ENCODE measurements at places on chromosomes 16 and 17.

- DNase-seq: no peak
Measured at GRCh38 chr17:77087650-77088454, 52.9 kb upstream of the SEC14L1 start.

DNA sequence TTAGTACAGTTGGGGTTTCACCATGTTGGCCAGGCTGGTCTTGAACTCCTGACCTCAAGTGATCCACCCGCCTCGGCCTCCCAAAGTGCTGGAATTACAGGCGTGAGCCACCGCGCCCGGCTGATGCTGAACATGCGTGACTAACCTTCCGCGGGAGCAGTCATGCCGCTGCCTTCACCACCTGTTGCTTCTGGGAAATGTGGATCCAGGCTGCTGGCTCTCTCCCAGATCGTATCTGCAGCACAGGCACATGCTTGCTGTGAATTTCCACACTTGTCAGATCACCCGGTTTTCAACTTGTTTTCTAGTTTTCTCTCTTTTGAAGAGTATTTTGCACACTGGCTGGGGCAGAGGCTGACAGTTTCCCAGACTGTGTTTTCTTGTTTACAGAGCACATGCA, 97.9 kb downstream of the ADCY9 start:
- DNase-seq: no peak

DNA sequence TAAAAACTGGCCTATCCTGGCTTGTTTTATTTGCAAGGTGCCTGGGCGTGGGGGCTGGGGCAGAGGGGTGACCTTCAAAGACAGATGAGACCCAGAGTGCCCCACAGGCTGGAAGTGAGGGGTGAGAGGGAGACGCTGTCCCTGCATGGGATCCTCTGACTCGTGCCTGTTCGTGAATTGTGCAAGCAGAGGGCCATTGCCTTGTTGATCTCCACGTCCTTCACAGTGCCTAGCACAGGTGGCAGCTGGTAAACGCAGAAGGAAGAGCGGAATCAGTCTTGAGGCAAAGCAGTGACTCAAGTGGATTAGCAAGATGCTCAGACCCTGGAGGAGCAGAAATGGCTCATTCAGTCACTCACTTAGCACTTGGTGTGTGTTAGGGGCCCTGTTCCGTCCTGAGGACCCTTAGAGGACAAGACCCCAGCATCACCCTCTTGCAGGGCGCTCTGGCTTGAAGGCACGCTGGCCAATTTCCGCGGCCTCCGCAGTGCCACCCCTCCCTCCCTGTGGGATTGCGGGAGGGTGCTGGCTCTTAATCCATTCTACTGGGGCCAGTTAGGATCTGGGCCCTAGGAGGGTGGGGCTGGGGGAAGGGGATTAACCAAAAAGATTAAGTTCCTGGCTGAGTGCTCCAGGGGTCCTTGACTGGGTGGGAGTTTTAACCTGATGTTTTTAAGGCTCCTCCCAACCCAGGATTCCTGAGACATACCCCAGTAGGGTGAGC, 151.2 kb downstream of the CCDC182 start:
- DNase-seq: no peak

DNA sequence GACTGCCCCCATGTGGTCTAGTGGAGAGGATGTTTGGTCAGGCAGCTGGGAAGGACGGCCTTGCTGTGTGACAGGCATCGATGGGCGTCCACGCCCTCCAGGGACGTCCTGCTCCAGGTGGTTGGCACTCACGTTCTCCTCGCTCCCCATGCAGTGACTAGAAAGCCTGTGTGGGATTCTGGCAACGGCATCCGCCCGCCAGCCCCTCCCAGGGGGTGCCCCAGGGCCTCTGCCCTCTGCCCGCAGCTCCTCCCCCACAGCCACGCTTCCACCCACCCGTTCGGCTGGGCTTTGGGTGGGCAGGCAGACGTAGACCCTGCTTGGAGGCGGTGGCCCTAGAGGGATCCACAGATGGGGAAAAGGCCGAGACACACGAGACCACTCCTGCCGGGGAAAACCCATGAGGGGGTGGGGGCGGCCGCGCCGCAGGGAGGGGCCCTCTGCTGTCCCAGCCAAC, 4.7 kb upstream of the IL17C start:
- peak; percentile 40 for DNase-seq

DNA sequence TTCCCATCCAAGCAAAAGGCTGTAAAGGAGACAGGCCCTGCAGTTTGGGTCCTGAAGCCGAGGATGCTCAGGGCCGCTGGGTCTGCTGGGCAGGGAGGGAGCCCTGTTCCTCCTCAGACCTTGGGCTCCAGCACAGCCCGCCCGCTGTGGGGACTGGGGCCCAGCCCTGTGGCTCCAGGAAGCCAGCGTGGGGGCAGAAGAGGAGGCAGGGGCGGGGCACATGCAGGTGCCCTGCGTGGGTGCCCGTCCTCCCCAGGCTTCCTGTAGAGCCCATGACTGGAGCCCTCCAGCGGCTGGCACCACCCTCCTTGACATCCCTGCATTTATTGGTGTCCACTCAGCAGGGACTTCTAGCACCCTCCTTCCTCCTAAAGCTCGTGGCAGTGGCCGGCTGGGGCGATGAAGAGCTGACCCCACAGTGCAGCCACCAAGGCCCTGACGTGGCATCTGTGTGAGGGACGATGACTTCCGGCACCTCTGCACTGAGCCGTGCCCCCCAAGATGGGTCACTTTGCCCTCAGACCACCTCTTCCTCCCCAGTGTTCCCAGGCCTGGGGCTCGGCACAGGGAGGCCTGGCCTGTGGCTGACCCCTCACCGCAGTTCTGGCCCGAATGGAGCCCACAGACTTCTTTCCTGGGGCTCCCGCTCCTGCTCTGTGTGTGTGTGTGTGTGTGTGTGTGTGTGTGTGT, 9.9 kb downstream of the PRSS27 start:
- no peak for DNase-seq

DNA sequence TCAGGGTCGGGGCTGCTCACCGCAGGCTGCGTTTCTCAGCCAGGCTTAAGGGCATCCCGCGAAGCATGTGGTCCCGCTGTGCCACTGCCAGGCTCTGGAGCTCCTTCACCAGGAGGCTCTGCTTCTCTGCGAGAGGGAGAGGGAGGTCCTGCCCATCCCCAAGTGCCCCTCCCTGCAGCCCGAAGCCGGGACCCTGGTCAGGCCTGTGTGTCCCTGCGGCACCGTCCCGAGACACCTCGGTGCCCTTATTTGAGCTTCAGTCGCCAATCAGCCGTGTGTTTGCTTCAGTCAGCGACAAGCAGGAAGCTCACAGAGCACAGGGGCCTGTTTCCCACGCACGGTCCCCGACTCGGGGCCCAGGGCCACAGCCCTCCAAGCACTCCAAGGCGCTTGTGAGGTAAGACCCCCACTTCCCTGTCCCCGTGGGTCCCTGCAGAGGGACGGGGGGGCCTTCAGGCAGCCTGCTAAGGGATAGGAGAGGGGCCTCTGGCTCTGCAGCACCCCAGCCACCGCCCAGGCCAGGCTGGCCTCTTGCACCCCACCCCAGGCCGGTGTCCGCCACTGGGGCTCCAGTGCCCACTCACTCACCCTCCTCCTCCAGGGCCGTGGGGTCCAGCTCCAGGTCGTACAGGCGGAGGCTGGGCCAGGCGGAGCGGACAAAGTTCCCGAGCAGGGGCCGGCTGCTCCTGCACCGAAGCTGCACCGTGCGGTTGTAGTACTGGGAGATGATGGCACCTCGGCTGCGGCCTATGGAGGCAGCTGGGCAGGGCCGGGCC, 3.2 kb downstream of the TMC6 start:
- DNase-seq: peak; percentile 43

- DNase-seq: peak; percentile 55
Measured at GRCh38 chr17:63919311-63919723, 678 bp upstream of the GH1 start.

DNA sequence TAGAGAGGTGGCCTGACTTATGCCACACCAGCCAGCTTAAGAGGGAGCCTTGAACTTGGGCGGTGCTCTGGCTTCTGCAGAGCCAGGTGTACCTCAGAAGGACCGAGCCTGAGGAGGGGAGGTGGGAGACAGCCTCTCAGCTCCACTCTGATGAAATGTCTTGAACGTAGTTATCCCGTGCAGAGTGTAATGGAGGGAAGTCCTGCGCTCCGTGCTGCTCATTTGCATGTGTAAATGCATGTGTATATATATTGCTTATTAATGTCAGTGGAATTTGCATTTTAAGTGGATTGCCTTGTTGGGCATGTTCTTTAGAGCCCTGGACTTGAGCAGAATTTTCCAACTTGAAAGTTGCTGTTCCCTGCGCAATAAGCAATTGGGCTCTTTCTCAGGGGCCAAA, 264.9 kb upstream of the SDK2 start:
- no peak for DNase-seq

- DNase-seq: no peak
Measured at GRCh38 chr17:31560616-31561235, 169.3 kb downstream of the RAB11FIP4 start.

GRCh38 chr17:29369831-29370735, 20.1 kb upstream of the TAOK1 start:
- peak; percentile 36 for DNase-seq

DNA sequence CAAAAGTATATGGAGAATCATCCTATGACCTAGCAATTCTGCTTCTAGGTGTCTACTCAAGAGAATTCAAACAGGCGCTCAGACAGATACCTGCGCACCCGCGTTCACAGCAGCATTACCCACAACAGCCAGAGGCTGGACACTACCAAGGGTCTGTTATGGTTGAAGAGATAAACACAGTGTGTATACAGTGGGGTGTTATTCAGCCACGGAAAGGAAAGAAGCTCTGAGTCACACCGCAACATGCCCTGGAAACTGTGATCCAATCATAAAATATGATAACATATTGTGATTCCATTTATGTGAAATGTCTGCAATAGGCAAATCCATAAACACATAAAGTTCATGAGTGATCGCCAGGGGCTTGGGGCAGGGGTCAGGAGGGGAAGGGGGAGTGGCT, 18.0 kb upstream of the JPH3 start:
- DNase-seq: no peak

DNA sequence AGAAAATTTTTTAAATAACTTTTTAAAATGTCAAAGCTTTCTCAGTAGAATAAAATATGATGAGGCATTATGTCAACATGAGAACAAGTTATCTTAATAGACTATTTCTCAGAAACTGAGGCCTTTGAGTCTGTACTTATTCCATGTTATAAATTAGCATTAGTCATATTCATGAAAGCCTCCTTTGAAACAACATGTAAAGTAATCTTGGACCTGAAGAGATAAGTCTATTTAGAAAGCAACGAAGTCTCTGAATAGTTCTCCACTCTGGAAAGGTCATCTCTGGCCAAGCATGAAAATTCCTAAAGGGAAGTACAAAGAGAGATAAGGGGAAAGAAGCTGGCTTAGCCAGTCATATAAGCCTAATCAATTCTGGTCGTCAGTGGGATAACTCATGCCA, 150.8 kb downstream of the CYB561 start:
- DNase-seq: no peak

GRCh38 chr16:17271687-17272086, 199.1 kb downstream of the XYLT1 start:
- DNase-seq: no peak

DNA sequence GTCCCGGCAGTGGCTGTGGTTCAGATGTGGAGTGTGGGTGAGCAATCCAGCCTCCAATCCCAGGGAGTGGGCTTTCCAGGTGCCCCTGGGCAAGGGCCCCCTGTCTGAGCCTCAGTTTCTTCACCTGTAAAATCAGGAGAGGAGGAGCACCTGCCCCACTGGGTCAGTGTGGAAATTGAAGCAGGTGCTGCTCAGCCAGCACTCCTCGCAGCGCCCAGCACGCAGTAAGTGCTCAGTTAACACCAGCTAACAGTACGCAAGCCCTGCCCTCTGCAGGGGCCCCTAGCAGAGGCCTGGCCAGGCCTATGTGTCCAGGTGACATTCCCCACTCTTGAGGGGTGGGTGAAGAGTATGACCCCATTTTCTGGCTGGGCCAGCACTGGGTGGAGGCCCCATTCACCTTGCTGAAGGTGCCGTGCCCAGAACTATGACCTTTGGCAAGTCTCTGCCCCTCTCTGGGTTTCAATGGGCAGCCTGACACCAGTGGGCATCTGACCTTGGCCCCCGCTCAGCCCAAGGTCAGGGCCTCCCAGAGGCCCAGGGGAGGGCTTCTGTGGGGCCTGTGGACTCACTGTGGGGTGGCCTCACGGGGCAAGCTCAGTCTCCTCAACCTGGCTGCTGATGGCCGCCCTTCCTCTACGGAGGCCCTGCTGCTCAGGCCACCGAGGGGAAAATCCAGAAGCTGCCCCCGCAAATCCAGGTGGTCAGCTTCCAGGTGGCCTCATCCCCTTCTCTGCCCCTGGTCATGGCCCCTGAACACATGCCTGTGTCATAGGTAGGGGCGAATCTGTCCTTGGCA, 2.5 kb downstream of the MTSS2 start:
- DNase-seq: no peak

- no peak for DNase-seq
Measured at GRCh38 chr16:2517954-2518605, 2.1 kb upstream of the AMDHD2 start.

DNA sequence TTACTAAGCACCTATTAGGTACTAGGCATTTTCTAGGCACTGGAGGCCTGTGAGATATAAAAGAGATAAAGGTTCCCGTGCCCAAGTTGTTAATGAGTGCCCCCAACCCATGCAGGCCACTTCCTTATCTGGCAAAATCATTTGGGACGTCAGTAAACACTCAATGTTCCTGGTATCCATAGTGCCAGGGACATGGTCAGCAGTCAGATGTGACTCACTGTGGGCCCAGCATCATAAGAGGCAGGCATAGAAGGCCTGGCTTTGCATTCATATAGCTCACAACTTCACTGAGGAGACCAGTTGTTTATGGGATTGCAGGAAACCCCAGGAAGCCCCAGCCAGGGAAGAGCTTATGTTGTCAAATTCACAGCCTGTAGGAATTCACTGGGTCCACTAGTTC, 81.1 kb downstream of the MRC2 start:
- no peak for DNase-seq

DNA sequence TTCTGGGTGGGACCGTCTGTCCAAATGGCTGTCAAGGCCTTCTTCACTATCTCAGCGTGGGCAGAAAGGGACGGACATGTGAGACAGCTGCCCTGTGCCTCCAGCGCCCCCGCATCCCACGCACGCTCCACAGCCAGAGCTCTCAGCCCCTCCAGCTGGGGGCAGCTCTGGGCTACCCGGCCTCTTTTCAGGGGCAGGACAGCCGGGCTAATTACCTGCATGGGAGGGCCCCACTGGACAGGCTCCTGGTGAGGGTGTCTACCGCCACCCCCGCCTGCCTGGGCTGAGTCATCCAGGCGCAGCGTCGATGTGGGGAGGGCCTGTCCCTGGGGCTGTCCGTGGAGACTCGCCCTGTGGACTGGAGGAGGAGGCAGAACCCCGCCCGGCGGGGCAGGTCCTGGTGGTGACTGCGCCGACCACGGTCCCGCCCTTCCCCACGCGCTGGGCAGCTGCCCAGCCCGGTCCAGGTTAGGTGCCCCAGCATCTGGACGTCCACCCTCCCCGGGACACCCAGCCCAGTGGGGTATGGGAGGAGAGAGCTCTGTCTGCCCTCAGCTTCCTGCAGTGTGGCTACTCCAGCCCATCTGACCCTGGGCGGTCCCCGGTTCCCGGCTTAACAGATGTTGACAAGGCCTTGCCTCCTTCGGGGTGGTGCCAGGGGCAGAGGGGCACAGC, 5.9 kb upstream of the METRNL start:
- no peak for DNase-seq
